ENCODE measurements at places on chromosomes 7 and 10.

DNA sequence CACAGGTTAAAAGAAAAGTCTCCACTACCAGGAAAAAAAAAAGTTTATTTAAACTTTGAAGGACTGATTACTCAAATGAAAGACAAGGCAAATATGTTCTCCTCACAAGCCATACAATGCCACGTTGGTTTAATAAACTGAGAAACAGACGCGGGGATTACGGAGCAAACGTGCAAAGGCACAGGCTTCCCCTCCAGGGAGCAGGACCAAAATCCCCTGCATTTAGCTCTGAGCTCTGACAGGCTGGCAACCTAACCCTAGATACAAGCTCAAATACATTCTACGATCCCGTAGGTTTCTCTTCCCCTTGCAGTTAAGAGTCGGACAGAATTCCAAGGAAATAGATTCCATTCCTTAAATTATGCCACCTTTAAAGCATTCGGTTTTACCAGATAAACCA lies 7.7 kb upstream of the GRB10 start:
- no peak overlapping the region for H3K27ac ChIP-seq
- peaks cover 31% of the 10 kb centered on the region for H3K36me3 ChIP-seq
- peak overlapping the region; percentile 98 for H3K4me3 ChIP-seq
- H3K4me1 ChIP-seq, result peaks cover 51% of the 10 kb centered on the region
- no peak for DNase-seq

DNA sequence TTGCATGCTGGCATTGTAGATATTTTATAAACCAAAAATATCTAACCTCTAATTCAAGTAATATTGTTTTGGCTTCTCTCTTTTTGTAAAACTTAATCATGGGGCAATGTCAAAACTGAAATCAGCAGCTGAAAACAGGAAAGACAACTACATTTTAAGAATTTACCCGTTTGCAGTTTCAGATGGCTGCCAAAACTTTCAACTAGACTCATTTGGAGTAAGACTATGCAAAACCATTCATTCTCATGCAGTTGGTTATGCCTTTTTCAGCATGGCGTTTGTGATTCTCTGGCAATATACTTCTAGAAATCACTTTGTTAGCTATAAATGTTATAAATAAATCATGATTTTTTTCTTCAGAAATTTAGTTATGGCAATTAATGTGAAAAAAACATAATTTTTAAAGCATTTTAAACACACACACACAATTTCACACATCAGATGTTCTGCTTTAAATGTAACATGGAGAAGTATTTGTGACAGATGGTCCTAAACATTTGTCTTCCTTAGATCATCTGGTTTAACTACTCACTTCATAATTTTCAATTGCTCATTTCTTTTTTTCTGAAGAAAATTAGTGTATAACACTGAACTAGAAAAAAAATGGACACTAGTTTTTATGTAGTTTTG lies 116.4 kb downstream of the ITGB8 start:
- DNase-seq, result no peak
- peaks cover 5% of the 10 kb centered on the region for H3K27me3 ChIP-seq
- no peaks in the 10 kb centered on the region for H3K36me3 ChIP-seq
- H3K27ac ChIP-seq, result no peak overlapping the region

- peaks cover 2% of the 10 kb centered on the region for H3K27me3 ChIP-seq
- no peak overlapping the region for H3K4me3 ChIP-seq
- no peak for DNase-seq
- peaks cover 10% of the 10 kb centered on the region for H3K4me1 ChIP-seq
Measured at GRCh38 chr7:108246227-108246837, 116.2 kb upstream of the LAMB4 start.

DNA sequence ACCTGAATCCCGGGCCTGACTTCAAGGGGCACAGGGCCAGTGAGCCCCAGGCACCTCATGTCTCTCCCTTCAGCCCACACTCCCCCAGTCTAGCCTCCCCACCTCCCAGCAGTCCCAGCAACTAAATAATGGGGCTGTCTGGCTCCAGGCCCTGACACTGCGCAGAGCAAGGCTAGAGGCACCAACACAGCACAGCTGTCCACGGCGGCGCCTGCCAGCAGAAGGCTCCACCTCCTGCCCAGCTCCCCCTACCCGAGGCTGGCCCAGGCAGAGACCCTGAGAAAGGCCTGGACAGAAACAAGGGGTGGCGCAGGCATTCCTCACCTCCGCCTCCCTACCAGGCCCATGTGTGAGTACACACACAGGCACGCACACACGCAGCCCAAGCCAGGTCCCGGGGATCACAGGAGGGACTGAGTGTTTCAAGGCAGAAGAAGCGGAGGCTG lies 6.1 kb downstream of the KCNH2 start:
- no peak overlapping the region for H3K4me3 ChIP-seq
- H3K4me1 ChIP-seq, result peaks cover 3% of the 10 kb centered on the region
- H3K27ac ChIP-seq, result no peak overlapping the region
- H3K27me3 ChIP-seq, result peaks cover 34% of the 10 kb centered on the region
- no peak for DNase-seq

DNA sequence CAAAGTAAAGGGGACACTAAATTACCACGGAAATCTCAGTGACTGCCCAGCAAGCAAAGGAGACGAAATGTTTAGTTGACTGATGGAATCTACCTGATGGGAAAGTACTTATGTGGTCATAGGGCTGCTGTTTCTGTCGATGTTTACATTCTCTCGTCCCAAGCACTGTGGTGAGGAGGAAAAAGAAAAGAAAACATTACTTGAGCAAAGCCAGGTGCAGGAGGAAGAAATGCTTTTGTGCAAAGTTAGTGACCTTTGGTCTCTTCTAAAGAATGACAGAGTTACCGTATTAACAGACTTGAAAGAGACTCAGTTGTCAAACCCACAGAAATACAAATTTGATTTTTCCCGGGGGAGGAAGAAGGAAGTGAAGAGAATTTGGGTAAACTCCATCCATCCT lies 43.3 kb upstream of the FMC1 start:
- H3K36me3 ChIP-seq, result peaks cover 19% of the 10 kb centered on the region
- H3K4me3 ChIP-seq, result no peak overlapping the region
- no peak for DNase-seq
- H3K27me3 ChIP-seq, result no peaks in the 10 kb centered on the region
- no peak overlapping the region for H3K27ac ChIP-seq

DNA sequence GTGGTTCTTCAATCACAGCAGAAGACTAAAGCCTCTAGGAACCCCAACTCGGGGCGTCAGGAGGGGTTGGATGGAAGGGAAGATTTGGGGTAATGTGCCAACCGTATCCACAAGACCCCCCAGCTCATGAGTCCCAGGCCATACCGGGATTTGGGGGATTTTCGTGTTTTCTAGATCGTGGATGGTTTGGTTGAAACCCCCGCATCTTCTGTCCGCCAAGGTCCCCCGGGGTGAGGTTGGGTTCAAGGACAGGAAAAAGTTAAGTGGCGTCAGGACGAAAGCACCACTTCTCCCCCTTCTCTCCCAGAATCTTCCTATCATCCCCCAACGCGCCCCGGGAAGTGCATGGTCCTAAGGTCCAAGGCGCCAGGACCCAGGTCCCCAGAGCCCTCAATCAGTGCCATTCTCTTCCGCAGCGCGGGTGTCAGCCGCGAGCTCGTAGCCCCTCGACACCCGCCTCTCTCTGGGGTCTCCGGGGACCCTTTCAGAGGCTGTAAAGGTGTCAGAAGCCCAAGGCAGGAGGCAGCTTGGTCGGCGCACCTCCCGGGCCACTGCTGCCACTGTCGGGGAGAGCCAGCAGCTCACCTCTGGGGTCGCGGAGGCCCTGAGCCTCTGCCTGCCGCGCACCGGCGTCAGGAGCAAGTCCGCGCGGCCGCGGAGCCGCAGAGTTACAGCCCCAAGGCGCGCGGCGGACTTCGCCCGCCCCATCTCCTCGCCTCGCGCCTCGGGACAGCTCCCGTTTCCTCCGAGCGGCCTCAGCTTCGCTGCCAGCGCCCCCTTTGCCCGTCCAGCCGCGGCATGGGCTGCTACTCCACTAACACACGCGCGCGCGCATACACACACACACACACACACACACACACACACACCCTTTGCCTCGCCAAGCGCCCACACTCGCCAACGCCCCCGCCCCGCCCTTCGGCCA lies 1.5 kb downstream of the MKX start:
- peaks cover 23% of the 10 kb centered on the region for H3K4me1 ChIP-seq
- peak; percentile 54 for DNase-seq
- H3K27ac ChIP-seq, result no peak overlapping the region
- peaks cover 26% of the 10 kb centered on the region for H3K27me3 ChIP-seq
- peak overlapping the region; percentile 93 for H3K4me3 ChIP-seq

DNA sequence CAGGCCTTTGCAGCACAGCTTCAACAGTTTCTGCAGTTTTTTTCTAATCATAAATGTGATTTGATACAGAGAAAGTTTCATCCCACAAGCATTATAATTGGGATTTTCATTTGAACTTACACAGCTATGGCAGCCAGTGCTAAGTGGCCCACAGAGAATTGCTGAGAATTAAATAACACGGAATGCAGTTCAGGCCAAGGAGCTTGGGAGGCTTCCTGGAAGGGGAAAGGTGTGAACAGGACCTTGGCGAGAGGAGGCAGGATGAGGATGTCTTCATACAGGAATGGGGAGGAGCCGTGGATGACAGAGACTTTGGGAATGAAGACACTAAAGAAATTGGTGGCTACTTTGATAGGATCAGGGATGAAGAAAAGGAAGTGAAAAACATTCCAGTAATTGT lies 95.3 kb downstream of the ZNF22 start:
- H3K27me3 ChIP-seq, result peaks cover 5% of the 10 kb centered on the region
- no peak overlapping the region for H3K27ac ChIP-seq
- peaks cover 26% of the 10 kb centered on the region for H3K4me1 ChIP-seq
- DNase-seq, result peak; percentile 6

DNA sequence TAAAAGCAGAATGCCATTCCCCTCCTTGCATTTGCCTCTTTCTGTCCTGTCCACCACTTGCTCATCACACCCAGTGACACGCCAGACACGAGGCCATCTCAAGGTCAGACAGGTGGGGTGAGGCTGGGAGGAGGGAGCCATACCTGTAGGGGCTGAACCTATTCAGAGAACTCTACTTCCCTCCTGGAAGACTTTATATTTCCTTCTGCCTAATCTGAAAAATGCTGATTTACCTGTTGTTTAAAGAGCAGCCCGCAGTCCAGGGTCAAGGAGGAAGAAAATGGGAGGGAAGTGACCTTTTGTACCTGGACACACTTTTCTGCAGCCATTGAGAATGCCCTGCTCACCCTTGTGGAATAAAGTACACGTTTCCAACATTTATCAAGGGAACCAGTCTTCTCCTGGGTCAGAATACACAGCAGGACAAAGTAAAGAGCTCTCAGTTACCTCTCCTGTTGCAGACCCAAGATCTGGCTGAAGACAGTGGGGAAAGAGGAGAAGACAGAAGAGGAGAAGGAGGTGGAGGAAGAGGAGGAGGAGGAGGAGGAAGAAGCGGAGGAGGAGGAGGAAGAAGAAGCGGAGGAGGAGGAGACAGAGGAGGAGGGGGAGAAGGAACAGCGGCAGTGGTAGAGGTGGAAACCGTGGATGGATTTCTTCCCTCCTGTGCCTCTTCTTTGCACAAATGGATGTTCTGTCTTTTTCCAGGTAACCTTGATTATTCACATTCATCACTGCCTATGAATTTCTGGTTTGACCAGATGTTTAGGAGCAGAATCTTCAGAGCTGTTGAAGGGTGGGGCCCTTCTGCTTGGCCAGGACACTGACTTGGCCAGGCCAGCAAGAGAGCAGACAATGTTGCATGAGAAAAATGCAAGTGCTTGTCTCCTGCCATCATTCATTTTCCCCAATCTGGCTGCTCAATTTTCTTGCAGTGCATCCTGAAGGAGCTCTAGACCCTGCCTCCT lies 1.2 kb upstream of the BLNK start:
- H3K27me3 ChIP-seq, result peaks cover 4% of the 10 kb centered on the region
- H3K4me1 ChIP-seq, result no peaks in the 10 kb centered on the region
- no peak overlapping the region for H3K27ac ChIP-seq
- H3K36me3 ChIP-seq, result no peaks in the 10 kb centered on the region

GRCh38 chr10:102299873-102300272 lies 54.5 kb downstream of the GBF1 start:
- H3K4me3 ChIP-seq, result peak overlapping the region; percentile 33
- H3K36me3 ChIP-seq, result peaks cover 13% of the 10 kb centered on the region
- DNase-seq, result no peak
- peaks cover 4% of the 10 kb centered on the region for H3K4me1 ChIP-seq
- no peak overlapping the region for H3K27ac ChIP-seq

GRCh38 chr10:96470116-96470743 lies 43.5 kb downstream of the TLL2 start:
- peak; percentile 70 for DNase-seq
- no peak overlapping the region for H3K27ac ChIP-seq
- peaks cover 5% of the 10 kb centered on the region for H3K4me1 ChIP-seq
- H3K36me3 ChIP-seq, result no peaks in the 10 kb centered on the region
- no peak overlapping the region for H3K4me3 ChIP-seq
- H3K27me3 ChIP-seq, result peaks cover 7% of the 10 kb centered on the region
